ENCODE measurements at places on chromosomes 13 and 19.

DNA sequence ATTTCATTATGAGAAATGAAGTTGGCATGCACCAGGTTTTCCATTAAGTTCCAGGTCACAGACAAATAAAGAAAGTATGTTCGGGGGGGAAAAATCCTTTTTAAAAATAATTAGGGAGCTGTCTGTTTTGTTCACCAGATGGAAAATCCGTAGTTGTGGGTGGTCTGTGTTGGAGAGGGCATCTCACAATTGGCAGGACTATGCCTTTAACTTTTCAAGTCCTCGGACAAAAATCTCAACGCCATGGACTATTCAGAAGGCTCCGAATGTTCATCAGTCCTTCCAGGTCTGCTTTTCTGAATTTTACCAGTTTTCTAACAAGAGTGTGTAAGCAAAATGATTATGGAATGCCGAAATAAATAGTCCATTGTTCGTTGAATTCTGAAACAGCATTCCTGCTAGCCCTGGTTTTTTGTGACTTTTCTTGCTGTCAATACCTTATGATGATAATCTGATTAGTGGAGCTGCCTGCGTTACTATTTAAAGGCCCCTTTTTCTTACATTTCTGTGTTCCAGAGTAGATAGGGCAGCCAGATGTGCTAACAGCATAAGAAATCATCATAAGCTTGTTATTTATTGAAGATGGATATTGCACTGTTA lies 146.9 kb downstream of the TM9SF2 start:
- DNase-seq, result no peak

DNA sequence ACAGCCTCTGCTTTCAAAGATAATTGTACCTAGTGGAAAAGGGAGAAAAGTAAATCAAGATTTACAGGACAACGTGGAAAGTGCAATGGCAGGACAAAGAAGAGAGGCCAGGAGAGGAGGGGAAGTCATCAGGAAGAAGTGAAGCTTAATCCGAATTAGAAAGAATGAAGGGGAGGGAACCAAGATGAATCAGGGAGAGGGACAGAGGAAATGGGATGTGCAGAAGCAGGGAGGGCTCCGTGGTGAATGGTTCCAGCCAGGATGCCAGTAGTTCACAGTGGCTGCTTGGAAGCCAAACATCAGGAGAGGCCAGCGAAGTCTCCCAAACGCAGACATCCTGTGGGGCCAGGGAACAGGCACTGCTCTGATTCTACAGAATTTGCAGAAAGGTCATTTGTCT lies 144.4 kb downstream of the LIG4 start:
- no peak for DNase-seq

- no peak for DNase-seq
These were observed 1.2 kb downstream of the ZSWIM9 start for GRCh38 chr19:48171710-48172109.

DNA sequence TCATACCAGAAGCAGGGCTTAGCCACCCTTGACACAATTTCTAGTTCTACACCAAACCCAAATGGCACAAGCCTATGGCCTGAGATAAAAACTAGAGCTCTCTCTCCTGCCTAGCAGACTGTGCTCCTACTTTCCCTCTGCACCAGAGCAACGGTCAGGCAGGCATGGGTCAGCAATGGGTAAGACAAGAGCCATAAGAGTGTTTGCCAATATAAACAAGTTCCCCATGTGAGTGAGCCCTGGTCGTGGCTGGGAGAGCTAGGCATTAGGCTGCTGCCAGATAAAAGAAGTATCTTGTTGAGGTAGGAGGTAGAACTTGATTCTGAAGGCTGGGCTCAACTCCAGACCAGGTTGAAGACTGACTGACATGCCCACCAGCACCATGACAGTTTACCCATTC lies 1979.1 kb downstream of the OLFM4 start:
- DNase-seq, result no peak

DNA sequence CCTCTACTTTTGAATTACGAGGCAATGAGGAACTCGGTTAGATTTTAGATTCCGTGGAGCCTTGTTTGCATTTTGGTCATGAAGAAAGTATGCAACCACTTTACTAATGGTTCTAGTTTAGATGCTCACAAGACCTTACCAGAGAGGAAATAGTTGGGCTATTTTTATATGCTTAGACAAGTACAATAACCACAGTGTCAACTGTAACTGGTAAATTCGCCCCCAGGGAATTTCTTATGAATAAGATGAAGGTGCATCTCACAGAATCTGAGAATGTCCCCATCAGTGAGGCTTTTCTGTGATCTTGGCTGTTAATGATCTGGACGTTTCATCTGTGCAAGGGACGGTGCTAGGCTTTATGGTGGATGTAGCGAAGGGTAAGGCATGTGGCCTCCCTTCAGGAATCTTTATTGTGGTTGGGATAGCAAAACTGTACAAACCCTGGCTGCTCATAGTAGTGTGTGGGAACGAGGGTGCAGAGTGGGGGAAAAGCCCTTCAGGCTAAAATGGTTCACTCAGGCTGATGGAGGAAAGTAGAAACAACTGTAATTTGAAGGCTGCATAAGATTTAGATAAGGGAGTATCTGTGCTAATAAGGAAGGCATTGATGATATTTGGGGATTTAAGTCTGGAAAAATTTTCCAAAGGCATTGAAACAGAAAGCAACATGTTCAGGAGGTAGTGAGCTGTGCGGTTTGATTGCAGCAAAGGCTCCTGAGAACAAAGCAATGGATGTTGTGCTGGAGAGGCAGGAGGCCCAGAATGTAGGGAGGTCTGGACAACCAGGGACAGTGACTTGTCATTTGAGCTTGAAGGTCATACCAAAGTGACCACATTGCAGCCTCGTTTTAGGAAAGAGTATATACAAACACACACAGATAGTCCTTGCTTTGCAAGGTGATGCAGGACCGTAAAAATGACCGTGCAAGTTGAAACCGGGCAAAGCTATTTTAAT lies 28.4 kb downstream of the UBAC2 start:
- no peak for DNase-seq

- DNase-seq, result peak; percentile 91
These were observed at the start of gene TIMM13 for GRCh38 chr19:2427429-2428320. TSS of gene TIMM13 (minus strand) at chr19:2427586. CDS start at chr19:2427533, 53 bp downstream.

DNA sequence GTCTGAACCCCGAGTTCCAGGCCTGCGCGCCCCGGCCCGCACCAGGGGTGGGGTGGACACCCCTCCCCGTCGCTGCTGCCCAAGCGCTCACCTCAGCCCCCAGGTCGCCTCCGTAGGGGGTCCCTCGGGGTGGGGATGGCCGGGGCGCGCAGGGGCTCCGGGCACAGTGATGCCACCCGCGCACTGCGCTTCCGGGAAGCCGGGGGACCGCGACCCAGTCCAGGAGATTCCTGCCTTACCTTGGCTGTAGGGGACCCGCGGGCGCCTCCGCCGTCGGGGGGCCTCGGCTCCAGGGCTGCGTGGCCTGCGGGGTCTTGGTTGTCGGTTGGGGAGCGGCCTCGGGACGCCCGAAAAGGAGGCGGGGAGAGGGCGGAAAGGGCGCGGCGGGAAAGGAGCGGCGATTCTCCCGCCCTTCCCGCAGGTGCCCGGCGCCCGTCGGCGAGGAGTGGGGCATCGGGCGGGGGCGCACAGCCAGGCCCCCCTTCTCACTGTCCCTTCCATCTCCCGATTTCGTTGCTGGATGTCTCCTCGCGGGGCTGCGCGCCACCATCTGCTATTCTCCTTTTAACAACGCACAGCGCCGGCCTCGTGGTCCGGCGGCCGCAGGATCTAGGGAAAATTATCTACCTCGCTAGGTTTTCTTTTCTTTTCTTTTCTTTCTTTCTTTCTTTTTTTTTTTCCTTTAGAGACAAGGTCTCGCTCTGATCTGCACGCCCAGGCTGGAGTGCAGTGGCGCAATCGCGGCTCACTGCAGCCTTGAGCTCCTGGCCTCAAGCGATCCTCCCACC lies at the start of gene KEAP1:
KEAP1 (minus strand) TSS at position 355 of the 788 bp plus-strand sequence. CDS start 3,323 bp downstream, outside the sequence.
- DNase-seq, result no peak

DNA sequence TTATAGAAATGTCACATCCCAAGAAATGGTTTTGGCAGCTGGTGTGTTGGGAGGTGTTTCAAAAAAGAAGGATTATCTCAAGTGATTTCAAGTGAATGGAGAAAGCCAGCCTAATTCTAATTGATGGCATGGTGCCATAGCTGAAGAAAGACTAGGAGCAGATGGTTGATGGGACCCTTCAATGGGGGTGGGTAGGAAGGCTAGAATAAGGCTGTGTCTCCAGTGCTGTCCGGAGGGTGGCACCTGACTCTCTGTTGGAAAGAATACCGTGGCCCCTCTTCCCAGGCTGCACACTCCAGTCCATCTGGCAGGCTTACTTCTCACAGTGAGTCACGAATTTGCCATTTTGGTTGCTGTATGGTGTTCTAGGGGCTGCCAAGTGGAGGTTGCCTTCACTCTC lies 51.0 kb upstream of the GPR12 start:
- DNase-seq, result no peak

- no peak for DNase-seq
These were observed at the start of gene ZNF154 for GRCh38 chr19:57708641-57709361. TSS of gene ZNF154 (minus strand) at chr19:57709204. CDS start at chr19:57708971, 233 bp downstream.

DNA sequence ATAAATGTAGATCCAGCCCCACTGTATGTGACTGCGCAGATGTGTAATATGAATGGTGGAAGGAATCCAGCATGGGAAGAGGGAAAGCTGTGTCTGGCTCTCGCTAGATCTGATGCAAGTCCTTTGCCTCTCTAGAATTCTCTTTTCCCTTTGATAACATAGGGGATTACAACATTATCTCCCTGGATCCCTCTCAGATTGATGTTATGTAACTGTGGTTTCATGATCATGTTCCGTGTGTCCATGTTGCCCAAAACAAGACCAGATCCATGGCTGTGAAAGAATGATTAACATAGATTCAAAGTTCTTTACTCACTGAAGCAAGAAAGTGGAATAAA lies 184.0 kb upstream of the UBL3 start:
- no peak for DNase-seq

GRCh38 chr13:85441975-85442374 lies 357.2 kb downstream of the SLITRK6 start:
- no peak for DNase-seq

DNA sequence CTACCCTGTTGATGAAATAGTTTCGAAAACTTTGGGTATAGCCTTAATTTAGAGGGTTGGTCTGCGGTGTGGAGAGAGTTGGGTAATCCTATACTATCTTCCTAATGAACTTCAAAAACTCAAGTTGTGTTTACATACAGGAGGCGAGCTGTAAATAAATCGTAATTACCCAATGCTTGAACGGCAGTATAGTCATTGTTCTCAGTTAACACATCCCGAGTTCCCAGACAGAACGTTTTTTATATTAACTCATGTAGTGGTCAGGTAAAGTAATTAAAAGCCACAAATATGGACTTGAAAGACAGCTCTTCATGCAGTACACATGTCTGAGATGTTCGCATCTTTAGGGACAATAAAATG lies 1.5 kb downstream of the PDS5B start:
- DNase-seq, result no peak

DNA sequence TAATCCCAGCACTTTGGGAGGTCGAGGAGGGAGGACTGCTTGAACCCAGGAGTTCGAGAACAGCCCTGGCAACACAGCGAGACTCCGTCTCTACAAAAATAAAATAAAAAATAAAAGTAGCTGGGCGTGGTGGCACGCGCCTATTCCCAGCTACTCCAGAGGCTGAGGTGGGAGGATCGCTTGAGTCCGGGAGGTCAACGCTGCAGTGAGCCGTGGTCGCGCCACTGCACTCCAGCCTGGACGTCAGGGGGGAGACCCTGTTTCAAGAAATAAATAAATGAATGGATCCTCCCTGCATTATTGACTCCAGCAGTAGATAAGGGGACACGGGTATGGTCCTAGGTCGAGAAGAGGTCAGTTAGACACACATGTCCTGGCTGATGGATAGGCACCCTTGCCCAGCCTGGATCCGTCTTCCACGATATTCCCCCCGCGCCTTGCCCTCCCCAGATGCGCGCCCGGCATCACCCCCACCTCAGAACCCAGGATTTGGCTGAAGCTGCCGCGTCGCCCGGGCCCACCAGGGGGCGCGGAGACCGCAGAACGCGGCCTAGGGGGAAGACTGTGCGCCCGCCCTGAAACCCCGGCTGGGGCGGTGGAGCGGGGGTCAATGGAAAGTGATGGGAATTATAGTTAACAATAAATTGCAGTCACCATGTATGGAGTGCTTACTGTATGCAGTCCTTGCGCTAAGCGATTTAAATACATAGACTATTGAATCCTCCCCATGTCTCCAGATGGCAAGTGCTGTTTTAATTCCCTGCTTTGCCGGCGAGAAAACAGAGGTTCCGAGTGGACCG lies 2.1 kb upstream of the HOOK2 start:
- peak; percentile 76 for DNase-seq

- DNase-seq, result no peak
These were observed 5.6 kb upstream of the FOSB start for GRCh38 chr19:45462174-45462573.

- DNase-seq, result peak; percentile 44
These were observed 7.2 kb downstream of the MED29 start for GRCh38 chr19:39398297-39398864.

DNA sequence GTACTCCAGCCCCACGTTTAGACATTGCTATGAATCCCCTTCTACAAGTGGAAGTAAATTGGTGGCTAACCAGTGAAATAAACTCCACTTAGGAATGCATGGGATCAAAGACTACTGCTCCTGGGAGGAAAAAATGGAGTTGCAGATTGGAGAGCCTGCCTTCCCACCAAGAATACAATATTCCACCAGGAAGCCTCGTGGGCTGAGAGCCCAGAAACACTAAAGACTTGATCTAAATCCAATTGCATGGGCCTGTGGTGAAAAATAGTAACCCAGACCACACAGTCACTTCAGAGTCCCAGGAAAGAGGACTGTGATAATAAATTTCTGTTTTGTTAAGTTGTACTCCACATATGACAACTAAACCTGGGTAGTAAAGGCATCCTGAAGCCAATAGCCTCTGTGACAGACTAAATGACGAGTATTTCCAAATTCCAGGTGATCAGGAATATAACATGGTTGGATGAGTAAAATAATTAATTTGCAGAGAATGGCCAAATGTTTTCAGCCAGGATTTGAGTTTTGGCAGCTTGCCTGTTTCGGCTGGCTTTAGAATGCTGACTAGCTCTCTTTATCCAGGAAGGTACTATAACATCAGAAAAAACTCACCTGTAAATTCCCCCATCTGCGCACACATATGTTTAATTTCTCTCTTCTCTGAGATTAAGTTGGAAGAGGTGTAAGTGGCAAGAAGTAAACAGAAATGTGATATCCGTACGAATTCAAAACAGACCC lies 480.3 kb downstream of the LIG4 start:
- no peak for DNase-seq

DNA sequence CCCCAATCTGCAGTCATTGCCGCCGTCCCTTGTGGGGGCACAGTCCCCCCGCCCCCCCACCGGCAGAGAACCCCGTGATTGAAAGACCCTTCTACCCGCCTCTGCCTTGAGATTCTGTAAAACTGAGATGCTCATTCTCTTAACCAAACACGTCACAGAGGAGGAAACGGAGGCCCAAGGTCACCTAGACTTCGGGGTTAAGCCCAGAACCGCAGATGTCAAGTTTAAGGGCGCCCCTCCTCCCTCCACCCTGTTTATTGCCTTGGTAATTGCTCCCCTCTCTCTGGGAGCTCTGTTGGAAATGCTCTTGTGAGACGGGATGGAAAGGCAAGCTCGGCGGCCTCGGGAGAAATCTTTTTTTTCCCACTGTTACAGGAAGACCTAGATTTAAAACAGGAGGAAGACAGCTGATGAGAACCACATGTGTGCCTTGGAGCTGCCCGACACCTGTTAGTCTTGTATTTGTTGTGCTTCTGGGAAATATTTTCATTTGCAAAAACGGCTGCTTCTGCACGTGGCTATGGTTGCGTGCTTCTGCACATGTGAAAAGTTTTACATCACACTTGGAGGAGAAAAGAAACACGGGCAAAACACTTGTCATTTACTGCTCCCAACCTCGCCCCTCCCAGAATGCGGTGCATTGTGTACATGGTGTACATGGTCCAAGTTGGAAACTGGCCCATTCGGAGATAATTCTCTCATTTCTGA lies 1.1 kb upstream of the MED26 start:
- no peak for DNase-seq

- DNase-seq, result no peak
These were observed 15.6 kb downstream of the PCID2 start for GRCh38 chr13:113192902-113193301.
